ENCODE measurements at places on chromosomes 5 and 9.
A peak's percentile ranks its signal among the peaks of the same experiment; 100 is the strongest.

GRCh38 chr9:38681747-38682227, 38.1 kb downstream of the FAM240B start:
- no peak for DNase-seq

GRCh38 chr5:122404018-122404417, 92.0 kb downstream of the SNCAIP start:
- no peak for DNase-seq

DNA sequence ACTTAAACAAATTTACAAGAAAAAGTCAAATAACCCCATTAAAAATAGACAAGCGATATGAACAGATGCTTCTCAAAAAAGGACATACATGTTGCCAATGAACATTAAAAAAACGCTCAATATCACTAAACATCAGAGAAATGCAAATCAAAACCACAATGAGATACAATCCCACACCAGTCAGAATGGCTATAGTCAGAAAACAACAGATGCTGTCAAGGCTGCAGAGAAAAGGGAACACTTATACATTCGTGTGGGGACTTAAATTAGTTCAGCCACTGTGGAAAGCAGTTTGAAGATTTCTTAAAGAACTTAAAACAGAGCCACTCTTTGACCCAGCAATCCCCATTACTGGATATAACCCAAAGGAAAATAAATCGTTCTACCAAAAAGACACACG, 10.8 kb downstream of the OR13F1 start:
- DNase-seq, result no peak

DNA sequence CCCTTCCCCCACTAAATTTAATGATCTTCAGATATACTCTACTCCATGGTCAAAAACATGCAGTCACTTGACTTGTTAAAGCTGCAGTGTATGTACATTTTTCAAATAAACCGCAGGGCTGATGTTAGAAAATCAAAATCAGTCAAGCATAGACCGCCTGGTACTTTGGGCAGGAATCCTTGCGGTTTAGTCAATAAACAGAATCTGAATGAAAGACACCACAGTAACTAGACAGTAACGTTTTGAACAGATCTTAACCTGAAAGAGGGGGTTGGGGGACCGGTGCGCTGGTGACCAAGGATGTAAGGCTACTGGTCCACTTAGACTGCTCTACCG, 188.8 kb downstream of the BNC2 start:
- DNase-seq, result no peak

DNA sequence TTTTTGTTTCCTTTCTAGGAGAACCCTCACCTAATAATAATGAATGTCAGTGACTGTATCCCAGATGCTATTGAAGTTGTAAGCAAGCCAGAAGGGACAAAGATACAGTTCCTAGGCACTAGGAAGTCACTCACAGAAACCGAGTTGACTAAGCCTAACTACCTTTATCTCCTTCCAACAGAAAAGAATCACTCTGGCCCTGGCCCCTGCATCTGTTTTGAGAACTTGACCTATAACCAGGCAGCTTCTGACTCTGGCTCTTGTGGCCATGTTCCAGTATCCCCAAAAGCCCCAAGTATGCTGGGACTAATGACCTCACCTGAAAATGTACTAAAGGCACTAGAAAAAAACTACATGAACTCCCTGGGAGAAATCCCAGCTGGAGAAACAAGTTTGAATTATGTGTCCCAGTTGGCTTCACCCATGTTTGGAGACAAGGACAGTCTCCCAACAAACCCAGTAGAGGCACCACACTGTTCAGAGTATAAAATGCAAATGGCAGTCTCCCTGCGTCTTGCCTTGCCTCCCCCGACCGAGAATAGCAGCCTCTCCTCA, 87.1 kb downstream of the OSMR start:
- DNase-seq, result no peak

- DNase-seq, result no peak
Observed at GRCh38 chr9:86303316-86303975, 21.1 kb upstream of the ISCA1 start.

- DNase-seq, result peak; percentile 95
Observed at GRCh38 chr5:140240987-140241706, 61.8 kb downstream of the PFDN1 start.

DNA sequence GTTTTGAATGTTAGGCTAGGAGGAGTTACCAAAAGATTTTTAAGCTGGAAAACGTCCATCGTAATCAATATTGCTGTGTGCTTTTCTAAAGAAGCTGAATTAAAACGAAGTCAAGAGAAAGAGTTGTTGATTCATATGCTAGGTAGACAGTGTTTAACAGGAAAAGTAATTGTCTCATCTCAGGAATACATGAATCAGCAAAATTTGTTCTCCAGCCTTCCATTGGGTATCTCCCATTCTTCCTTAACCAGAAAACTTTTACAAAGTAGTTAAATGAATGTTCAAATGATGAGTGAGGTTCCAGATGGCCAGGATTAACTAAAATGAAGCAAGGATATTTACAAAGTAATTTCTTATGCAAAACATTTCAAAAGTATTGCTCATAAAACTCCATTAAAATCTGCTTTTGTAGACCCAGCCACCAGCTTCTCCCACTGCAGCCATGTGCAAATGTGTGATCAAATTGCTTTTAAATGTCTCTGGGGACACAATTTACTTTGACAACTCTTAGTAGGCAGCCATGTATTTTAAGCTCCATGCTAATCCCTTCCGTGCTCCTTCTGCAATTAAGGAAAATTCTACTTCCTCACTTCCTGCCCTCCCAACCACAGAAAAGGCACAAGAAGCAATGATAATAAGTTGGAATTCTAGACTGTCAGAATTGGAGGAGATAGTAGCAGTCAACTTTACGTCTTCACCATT, 121.2 kb downstream of the HTR4 start:
- no peak for DNase-seq

GRCh38 chr9:7342229-7342628, 457.3 kb downstream of the DMAC1 start:
- DNase-seq, result no peak

DNA sequence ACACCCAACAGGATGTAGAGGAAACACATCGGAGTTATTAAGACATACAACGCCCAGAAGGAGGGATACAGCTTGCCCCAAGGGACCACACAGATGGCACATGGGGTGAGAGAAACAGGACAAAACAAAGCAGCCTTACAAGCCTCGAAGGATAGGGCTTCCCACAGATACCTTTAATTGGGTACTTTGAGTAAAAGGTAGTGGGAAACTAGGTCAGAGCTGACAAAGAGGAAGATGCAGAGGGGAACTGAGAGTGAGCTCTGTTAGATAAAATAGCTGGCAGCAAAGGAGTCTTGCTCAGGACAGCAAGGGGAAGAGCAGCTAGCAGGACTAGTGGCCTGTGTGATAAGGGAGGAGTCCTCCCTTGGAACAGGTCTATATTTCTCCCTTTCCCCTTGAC, 48.2 kb downstream of the OTP start:
- DNase-seq, result no peak

GRCh38 chr9:91190062-91190461, 171.7 kb downstream of the AUH start:
- DNase-seq, result no peak

DNA sequence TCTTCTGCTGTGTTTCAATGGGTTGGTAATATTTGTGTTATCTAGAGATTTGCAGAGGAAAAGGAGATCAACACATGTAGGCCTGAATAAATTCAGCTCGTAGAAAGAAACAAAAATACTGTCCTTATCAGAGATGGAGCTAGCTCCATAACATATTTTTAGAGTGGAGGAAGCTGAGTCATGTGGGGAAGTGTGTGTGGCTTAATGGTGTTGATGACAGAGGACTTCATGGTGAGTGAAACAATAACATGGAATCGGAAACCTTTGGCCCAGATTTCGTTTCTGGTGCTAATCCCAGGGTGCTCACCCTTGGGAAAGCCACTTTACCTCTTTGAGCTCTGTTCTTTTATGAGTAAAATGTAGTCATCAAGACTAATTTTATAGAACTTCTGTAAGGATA, 825.0 kb downstream of the TLR4 start:
- DNase-seq, result no peak

- DNase-seq, result no peak
Observed at GRCh38 chr9:84514421-84514820, 155.1 kb upstream of the NTRK2 start.

DNA sequence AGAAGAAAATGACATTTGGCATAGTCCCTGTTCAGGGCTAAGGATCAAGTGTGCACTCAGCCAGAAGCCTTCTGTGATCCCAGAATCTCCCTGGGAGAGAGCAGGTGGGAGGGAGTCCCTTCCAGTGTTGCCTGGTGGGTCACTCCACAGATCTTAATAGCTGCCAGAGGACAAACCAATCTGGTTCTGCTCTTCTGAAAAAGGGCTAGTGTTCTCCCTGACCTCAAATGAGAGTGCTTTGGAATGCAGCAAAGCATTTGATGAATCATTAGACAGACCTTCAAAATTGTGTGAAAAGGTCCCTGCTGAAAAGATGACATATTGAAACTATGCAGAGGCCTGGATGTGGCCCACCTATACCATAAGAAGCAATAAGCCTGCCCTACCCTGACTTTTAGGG, 339.7 kb downstream of the TMEM232 start:
- DNase-seq, result no peak

DNA sequence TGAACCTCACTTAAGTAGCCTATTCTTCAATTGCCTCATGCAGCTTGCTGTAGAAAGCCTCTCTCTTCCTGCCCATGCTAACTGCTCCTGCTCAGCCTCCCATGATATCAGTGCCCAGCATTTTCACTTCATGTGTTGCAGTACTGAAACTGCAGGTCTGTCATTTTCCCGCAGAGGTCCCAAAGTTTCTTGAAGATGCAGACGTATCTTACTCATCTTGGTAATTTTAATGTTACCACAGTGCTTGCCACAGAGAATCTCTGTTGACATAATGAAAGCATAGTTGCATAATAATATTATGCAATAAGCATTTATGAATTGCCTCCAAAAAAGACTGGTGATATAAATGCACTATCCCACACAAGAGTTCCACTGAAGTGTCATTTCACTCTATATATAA, 561.1 kb upstream of the DAP start:
- no peak for DNase-seq

GRCh38 chr5:67147760-67148159, 48.8 kb downstream of the CD180 start:
- no peak for DNase-seq

DNA sequence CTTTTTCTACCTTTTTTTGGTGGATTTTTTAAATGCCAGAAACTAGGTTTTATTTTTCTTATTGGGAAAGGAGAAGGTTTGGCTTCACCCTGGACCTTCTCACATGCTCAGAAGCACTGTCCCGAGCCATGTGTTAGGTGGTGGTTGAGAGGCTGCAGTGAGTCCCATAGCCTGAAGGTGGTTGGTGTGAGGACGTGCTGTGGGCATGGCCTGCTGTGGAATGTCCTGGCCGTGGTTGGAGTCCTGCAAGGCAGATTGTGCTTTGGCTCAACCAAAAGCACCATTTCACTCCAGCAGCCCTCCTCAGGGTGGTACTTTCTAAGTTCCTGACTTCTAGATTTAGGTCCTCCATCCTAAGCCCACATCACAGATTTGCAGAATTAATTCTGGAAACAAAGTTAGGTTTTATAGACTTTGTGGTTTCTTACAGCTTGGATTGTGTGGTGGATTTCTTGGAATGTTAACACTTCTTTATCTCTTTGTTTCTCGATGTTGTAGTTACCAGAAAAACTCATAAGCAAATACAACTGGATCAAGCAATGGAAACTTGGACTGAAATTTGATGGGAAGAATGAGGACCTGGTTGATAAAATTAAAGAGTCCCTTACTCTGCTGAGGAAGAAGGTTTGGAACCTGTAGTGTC, 22.6 kb downstream of the OTULIN start:
- no peak for DNase-seq

DNA sequence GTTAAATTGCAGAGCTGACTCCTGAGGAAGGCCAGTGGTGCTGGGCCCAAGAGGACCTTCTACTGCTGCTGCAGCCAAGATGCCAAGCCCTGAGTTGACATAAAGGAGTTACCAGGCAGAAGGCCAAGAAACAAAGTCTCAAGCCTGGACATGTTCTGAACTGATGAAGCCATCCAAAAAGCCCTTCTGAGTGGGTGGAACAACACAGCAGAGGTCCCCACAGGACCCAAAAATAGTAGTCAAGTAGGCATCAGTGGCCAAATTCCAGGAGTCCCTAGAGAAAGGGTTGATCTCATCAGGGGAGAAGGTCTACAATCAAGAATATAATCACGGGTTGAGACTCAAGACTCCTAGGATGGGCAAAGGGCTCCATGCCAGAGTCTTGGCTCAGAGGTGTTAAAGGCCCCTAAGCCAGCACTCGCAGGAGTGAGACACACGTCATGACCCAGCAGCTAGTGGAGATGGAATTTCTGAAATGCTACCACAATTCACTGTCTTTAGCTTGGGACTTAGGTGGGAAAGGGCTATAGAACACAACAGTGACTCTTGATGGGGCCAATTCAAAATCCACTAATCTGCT, 119.7 kb downstream of the FANCC start:
- no peak for DNase-seq

DNA sequence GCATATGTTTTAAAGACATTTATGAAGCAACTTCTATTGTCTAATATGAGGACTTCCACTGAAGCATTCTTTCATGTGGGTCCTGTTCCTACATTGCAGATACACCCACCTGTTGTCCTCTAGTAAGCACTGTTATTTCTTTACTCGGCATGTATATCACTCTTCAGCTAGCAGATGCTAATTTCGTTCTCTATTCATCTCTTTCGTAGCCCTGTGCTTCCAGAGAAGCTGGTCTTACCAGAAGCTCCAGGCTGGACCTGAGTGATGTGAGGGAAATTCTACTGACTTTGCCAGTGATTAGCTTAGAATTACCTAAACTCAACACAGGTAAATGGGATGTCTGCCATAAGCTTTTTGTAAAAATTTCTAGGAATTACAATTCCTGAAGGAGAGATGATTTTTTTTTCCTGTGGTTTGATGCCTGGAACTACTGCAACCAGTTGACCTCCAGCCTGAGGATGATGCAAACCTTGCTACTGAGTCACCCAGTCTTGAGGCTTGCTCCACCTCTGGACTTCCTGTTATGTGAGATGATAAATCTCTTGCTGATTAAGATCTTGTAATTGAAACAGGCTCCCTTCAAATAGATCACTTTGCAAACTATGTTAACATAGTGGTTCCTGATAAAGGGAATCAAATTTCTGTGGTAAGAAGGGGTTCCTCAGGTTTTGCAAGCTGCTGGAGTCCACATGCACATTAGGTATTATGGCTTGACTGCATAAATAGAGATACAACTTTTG, 52.2 kb upstream of the SPINK5 start:
- DNase-seq, result no peak

DNA sequence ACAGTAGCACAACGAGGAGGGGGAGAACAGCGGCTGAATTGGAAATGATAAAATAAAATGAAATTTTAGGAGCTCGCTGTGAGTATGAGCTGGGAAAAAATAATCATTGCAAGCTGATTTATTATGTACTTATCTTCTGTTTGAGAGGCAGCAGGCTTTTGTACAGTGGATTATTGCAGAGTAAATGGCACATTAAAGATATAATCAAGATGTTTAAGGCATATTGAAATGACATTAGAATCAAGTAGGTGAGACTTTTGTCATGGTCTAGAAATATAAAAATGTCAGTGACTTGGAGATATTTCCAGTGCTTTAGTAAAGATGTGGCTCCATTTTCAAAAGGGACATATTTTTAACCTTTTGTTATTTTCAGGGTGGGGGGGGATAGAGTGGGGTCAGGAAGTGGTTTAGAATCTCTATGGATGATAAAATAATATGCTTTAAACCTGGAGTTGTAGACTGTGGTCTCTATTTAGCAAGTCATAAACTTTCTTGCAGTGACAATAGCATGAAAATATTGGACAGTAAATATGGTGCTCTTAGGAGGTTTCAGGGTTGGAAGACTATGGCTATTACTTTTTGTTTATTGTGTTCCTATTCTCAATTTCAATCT, 46.8 kb downstream of the PTTG1 start:
- DNase-seq, result no peak

GRCh38 chr9:93480728-93481324, 27.4 kb upstream of the FAM120AOS start:
- DNase-seq, result no peak

GRCh38 chr9:81833563-81834345, 94.5 kb upstream of the SPATA31D4 start:
- DNase-seq, result no peak

Data from posterior cingulate gyrus (tissue), 11 donors.